ENCODE measurements at places on chromosomes 3 and 15.

- DNase-seq, result no peak
These were observed 648.7 kb upstream of the DPPA4 start for GRCh38 chr3:109985943-109986555.

DNA sequence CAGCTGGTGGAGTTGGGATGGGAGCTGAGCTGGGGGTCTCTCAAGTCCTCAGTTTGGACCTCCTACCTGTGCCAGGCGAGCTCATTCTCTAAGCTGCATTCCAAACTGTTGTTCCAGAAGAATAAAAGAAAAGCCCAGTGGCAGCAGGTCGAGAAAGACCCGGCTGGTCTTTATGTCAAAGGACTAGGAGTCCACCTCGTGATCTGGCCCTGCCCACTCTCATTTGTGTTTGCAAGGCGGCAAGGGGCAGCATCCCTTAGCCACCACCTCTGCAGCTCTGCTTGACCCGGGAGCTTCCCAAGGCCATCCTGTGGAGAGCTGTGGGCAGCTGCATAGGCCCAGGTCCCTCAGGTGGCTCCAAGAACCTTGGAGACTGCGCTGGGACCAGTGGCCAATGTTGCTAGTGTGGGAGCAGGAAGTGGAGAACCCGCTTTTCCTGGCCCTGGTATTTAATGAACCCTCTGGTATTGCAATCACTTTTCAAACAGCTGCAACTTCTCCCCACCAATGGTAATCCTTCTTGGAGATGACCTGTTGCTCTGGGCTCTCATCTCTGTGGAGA lies 30.9 kb downstream of the KY start:
- no peak for DNase-seq

DNA sequence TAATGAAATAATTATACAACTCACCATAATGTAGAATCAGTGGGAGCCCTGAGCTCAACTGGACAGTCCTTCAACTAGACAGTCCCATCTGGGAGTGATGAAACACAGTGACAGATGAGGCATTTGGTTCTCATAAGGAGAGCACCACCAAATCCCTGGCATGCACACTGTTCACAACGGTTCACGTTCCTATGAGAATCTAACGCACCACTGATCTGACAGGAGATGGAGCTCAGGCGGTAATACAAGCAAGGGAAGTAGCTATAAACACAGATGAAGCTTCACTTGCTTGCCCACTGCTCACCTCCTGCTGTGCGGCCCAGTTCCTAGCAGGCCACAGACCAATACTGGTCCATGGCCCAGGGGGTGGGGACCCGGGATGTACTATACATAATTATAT lies 17.0 kb downstream of the PRKAR2A start:
- DNase-seq, result no peak

DNA sequence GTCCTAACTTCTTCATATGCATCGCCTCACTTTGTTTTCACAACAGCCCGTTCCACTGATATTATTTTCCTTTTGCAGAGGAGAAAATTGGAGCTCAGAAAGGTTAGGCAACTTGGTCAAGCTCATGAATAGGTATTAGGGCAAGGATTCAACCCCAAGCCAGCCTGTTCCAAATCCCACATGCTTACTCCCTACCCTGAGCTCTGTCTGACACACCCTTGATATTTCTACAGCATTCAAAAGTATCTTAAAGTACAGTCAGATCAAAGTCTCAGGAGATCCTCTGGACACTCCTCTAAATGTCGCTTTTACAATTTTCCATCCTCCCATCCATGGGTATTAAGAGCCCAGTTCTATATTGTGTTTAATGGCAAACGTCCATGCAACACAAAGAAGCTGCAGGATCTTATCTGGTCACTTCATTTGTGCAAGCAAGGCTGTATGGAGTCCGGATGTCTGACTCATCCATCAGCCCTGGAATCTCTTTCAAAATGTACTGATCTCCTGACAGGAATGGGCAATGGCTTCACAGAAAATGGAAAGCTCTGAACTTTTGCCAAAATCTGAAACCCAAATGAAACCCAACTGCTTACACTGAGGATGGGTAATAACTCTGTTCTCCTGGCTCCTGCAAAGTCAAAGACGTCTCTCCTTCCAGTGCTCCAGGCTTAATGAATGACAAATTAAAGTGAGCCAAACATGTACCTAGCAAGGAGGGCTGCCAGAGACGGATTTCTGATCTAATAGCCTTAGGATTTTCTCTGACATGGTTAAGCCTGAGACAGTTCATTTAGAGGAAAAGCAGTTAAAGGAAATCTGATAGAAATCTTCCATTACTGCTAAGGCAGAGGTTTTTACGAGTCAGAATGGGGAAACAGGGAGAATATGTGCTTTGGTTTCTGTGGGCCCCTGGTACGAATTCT lies 230.9 kb upstream of the RORA start:
- no peak for DNase-seq

- peak; percentile 1 for DNase-seq
These were observed 59.7 kb upstream of the KBTBD8 start for GRCh38 chr3:66938338-66938963.

DNA sequence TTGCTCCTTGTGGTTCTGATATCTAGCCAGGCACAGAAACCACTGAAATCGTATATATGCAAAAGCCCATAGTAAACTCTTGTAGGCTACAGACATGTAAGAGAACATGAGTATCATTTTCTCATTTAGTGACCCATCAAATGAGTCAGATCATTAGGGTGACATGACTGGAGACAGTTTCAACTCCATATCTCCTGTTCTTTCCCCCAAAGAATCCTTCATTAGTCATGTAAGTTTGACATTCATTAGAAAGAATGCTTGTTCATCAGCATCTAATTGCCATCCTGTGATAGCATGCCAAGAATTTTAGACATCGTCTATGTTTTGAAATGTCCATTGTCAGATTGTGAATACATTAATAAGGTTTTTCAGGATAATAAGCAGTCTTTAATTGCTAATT lies 264.9 kb upstream of the TPM1 start:
- DNase-seq, result no peak

- no peak for DNase-seq
These were observed 219.7 kb upstream of the LRIG1 start for GRCh38 chr3:66720508-66720907.

- DNase-seq, result no peak
These were observed 51.5 kb upstream of the SLCO2A1 start for GRCh38 chr3:134081211-134081610.

GRCh38 chr3:179615458-179616173 lies 11.0 kb downstream of the NDUFB5 start:
- DNase-seq, result no peak

DNA sequence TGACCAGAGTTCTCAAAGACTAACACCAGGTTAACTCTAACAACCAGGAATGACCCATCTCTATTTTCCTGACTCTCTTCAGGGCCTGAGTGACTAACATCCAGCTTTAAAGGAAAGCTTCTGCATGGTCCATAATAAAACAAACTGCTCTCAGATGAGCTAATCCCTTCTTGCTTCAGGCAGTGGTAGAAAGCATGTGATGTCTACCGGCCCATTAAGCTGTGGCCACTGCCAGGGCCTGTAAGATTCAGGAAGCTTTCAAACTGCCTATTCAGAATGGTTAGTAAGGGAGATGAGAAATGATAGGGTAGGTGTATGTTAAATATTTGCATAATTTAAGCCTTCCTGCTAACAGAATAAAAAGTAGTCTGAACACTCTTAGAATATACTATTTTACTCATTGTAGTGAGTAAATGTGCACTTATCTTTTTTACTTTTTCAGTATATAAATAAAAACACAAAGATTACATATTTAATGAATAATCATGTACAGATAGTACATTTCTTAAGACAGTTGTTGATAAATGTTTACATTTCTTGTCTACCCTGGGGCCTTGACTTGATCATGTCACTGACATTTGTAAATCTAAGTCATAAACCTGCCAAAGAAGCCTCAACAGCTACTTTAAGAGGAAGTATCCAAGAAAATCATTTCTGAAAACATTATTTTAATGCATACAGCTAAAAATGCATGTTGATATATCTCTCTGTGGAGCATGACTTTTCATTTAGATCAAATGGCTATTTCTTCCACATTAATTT lies 222.0 kb downstream of the MCTP2 start:
- no peak for DNase-seq

- no peak for DNase-seq
These were observed 29.1 kb upstream of the NOX5 start for GRCh38 chr15:68985361-68985891.

DNA sequence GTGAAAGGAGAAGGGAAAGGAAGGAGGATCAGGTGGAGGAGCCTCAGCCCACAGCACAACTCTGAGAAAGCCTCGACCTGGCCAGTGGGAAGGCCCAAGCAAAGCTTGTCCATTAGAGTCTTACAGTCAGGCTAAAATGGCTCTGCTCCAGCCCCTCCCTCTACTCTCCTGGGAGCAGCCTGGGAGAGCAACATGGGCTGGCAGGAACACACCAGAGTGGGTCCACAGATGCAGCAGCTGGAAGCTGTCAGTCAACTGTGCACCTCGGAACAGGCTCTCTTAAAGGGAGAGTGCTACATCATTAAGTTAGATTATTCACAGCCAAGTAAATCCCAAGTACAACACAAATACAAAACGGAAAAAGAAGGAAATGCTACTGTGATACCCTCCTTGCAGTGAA lies 98.0 kb upstream of the LIMD1 start:
- no peak for DNase-seq

DNA sequence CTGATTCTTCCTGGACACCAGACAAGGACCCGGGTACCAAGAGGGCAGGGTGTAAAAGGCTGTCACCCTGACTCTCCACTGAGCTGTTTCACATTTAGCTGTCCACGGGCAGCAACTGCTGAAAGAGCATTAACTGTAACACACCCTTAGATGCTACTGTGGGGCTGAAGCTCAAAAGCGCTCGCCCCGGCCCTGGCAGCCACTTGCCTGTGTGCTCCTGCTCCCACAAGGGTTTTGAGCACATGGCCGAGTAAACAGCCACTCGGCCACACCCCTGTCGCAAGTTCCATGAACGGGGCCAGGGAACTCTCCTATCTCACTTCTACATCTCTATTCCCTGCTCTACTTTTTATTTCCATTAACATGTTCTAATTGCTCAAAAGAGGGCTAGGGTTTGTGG lies 421.7 kb downstream of the TUSC7 start:
- no peak for DNase-seq

- DNase-seq, result no peak
These were observed 331.5 kb upstream of the CTDSPL start for GRCh38 chr3:37530047-37530697.

- no peak for DNase-seq
These were observed 6.3 kb downstream of the TMEM43 start for GRCh38 chr3:14131134-14131533.

DNA sequence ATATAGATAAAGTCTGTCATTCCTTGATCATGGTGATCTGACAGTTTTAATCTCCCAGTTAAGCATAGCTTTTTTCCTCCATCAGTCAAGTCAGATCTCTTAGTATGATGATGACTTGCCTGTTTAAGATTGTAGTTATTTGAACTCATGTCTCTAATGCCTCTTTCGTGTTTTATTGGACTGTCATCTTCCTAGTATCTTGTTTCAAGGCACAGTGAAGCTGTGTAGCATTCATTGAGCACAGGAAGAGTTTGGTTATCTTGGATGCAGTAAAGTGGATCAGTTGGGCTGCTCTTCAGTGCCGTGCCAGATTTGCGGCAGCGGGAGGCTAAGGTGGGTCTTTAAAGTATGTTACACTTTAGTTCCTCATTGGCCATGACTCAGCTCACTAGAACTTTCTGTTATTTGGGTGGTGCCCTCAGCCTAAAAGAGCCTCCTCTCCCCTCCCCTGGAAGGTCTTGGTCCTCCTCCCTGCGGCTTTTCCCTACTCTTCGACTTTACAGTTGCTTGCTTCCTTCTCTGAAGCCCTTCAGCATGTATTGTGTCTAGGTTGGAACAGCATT lies 45.7 kb upstream of the SKOR1 start:
- no peak for DNase-seq

GRCh38 chr15:78873793-78874765 lies 1.4 kb downstream of the MORF4L1 start:
- peak; percentile 36 for DNase-seq

GRCh38 chr3:153080778-153081240 lies 81.2 kb upstream of the RAP2B start:
- no peak for DNase-seq

DNA sequence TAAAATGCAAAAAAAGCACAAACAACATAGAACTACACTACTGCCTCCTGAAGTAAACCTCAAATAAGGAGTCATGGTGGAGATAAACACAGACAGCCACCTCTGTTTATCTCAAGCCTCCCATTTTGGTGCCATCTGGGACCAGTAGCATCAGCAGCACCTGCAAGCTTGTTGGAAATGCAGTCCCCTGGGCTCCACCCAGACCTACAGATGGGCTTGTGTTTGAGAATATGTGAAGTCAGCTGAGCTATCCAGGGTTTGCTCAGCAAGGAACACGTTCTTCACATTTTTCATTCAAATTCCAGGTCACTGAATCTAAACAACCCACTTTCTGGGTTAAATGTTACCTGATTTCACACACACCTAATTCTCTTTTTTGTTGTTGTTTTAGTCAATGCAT lies 45.5 kb downstream of the RASGRF1 start:
- no peak for DNase-seq

DNA sequence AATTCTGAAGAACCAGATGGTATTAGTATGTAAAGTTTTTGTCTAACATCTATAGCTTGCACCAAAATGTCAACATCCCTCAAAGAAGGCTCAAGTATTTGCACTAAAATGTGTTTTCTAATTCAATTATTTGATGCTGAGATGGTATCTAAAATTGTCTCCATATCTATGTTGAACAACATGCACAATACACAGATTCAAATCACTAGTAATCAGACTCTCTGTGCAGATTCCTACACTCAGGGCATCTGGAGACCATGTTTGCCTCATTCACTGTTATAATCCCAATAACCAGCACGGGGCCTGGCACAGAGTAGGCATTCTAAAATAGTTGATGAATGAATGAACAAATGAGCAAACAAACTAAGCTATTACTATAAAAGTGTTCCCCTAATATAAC lies 2.6 kb downstream of the FILIP1L start:
- DNase-seq, result no peak

GRCh38 chr3:51687431-51688205 lies 16.6 kb downstream of the TEX264 start:
- no peak for DNase-seq

DNA sequence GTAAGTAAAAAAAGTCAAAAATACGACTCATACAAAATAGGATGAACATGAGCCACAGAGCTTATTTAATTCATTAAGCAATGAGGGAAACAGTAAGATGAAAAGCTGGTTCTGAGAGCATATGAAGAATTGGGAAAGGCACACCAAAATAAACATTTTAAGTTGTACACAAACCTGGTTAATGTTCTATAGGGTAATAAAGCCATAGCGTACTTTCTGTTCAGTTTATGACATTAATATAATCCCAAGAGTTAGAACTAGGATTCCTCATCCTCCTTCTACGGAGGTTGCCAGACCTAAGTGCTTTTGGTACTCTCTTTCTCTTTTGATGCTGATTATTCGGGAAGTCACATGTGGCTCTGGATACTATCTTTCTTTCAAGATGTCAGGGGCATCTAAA lies 41.4 kb downstream of the CLEC3B start:
- no peak for DNase-seq

DNA sequence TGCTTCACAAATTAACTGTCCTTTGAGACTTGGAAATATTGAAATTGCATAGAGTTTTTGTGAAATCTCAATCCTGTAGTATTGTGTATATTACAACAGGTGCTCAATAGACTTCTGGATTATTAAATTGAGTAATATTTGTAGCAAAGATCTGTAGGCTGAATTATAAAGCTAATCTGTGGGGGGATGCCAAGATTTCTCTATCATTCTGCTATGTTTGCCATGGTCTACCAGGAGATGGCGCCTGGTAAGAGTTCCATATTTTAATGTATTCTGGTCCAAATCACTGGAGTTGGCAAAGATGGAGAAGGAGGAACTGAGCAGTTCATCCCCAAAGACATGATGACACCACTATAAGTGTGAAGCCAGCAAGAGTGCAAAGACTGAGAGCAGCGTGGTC lies 340.9 kb upstream of the TPRG1 start:
- no peak for DNase-seq

GRCh38 chr3:191997093-191997492 lies 536.1 kb downstream of the PYDC2 start:
- DNase-seq, result no peak

Measured in DMS79 treated with DMSO at 0.1 percent for 48 hours (cell line).